ENCODE measurements at places on chromosomes 4 and X.

DNA sequence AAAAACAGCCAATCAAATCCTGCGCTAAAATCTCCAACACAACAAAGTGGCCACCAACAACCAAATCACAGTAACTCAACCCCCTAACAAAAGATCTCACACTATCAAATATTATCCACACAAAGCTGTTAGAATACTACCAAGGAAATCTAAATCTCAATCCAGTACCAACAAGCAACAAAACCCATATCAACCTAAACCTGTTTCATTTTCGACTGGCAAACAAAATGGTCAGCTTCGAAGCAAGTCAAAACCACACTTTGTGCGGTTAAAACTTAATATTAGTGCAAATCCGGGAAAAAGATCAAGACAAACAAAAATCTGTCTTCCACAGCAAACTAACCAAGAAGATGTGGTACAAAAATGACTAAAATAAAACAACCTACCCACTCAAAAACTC, 28.7 kb upstream of the MUC7 start:
- DNase-seq, result no peak

GRCh38 chrX:115098897-115099296, 81.5 kb upstream of the IL13RA2 start:
- no peak for DNase-seq

- DNase-seq, result no peak
These were observed 8.0 kb upstream of the PYURF start for GRCh38 chr4:88531549-88531948.

GRCh38 chr4:126267689-126268088, 952.9 kb downstream of the FAT4 start:
- DNase-seq, result no peak

DNA sequence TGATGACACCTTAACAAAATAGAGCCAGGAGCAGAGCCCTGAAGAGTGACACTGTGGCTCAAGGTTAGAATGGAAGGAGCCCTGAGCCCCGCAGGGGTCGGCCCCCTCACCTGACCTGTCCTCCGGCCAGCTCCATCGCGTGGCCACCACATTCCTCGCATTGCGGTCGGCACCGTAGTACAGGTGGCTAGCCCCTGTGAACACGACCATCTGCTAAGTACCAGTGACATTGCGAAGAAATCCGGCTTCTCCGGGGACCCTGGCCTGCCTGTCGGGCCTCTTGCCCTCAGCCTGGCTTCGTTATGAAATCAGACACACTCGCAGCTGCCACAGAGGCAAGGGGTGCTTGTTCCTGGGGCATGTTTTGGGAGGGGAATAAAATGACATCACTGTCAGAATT, 179.0 kb downstream of the AFAP1 start:
- DNase-seq, result no peak

DNA sequence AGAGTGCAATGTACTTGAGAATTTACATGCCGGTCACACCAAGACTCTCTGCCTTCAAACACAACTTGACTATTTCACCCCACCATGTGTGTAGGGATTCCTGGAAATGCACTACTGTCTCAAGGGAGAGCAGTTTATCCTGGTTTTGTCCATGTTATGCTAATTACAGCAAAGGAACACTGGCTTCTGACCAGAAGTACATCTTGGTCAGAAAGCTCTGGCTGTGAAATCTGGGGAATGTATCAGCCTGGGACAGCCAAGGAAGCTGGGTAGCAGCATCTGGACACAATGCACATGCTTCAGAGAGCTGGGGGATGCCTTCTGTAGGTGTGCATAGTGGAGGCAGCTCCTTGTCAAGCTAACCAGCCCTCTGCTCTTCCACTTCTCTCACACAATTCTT, 1432.6 kb upstream of the TENM3 start:
- DNase-seq, result no peak

- no peak for DNase-seq
These were observed 93.9 kb upstream of the CBR4 start for GRCh38 chr4:169103966-169104412.

DNA sequence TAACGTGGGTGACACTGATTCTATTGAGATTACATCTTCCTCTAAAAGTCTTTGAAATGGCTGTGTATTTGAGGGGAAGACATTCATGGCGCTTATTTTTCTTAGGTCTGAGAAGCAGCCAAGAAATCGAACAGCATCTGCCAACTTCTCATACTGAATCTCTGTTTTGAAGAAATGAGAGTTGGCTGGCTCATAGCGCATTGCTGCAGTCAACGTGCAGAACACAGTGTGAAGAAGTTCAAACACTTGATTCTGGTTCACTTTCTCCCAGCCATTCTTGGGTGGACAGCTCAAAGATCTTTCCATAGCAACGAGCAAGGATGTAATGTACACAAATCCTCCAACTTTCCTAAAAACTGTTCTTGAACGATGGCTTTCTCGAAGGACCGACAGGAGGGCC, 156.5 kb downstream of the WDFY3 start:
- DNase-seq, result peak; percentile 36

DNA sequence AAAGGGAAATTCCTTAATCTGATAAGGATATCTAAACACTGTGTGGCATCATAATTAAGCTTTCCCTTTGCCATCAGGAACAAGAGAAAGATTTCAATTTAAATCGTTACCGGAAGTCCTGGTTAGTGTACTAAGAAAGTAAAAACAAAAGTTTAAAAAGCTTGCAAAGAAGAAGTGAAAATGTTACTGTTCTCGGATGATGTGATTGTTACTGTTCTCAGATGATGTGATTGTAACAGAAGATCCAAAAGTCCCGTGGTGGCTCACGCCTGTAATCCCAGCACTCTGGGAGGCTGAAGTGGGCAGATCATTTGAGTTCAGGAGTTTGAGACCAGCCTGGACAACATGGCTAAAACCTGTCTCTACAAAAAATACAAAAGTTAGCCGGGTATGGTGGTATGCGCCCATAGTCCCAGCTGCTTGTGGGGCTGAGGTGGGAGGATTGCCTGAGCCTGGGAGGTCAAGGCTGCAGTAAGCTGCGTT, 62.5 kb downstream of the RGS12 start:
- no peak for DNase-seq
